ENCODE measurements at places on chromosomes 1 and 21.

DNA sequence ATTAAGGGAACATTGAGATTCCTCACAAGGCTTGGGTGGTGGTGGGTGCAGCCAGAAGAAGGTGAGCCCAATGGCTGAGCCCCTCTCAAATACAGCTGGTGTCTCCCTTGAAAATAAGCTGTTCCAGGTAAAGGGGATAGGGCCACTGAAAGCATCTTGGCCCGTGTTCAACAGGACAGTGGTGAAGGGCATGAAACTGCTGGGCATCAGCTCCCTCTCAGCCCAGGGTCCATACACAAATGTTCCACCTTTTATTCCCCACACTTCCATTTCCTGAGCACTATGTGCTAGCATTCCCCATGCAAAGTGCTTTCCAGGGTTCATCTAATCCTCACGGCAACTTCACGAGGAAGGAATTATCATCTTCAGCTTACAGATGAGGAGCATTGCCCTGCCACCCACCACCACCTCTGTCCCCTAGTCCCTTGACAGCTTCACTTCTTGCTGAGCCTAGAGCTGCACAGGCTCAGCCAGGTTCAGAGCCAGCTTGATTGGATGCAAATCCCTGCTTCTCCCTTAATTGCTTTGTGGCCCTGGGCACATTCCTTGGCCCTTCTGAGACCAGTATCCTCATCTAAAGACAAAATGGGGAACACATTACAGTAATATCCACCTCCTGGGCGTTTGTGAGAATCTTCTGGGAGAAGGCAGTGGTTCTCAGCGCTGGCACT, 9.6 kb downstream of the TAGLN2 start:
- DNase-seq = no peak

- DNase-seq = no peak
Measured at GRCh38 chr1:56808410-56808809, 10.8 kb downstream of the FYB2 start.

DNA sequence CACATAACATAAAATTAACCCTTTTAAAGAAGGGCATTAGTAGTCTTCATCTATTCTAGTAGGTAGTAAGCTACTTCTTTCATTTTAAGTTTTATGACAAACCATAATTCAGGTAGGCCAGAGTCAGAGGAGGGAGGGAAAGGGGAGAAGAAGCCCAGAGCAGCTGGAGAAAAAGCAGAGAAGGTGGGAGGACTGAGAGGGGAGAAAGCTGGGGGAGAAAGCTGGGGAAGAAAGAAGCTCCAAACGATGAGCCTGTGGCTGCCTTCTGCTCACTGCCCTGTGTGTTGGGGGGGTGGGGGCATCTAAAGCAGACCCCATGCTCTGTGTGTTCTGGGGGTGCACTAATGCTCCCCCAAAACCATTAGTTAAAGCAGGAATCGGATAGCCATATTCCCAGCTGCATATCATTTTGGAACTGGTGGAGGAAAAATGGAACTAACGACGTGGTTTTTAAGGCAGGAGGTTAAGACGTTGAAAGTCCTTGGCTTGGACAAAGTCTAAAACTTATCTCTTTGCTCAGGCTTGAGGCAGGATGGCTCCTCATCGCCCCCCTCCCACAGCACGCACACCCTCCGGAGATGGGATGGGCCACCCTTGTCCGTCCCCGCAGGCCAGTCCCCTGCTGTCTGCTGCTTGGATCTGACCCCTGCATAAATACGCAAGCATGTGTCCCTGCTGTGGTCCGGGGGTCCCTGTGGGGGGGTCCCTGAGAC, 184.2 kb downstream of the DYRK1A start:
- no peak for DNase-seq

GRCh38 chr1:44050261-44050660, 19.0 kb upstream of the SLC6A9 start:
- peak; percentile 34 for DNase-seq

DNA sequence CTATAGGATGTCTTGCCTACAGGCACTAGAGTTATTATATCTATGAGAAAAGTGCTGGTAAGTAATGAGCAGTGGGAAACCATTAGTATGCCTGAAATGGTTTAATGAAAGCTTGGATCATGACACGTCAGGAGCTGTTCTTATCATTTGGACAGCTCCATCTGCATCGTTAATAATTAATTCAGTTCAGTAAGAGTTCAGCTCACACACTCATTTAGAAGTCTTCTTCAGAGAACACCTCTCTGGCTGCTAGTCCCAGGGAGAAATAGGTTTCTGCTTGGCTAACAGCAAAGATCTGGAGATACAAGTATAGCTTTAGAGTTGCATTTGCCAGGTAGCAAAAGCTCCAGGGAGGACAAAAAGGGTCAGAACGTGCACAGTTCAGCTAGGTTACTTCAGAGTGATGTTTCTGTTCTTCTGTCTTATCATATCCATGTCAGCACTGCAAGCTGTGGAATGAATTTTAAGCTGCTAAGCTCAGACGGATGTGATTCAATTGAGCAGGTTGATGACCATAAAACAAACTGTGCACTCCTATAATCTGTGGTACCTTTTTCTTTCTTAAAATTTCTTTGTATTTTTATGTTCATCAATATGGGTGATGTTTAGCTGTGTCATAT, 173.6 kb downstream of the ADGRL2 start:
- DNase-seq = no peak
